ENCODE measurements at places on chromosomes 5 and 9. TPM values are rescaled to one million over a fixed set of nuclear protein-coding genes. Genes with fewer than 3 reads are reported as not detected.

- H3K36me3 ChIP-seq: no peaks in the 10 kb centered on the region
- no peak overlapping the region for H3K27ac ChIP-seq
- no peak overlapping the region for H3K4me3 ChIP-seq
These were observed 450.1 kb downstream of the PLK2 start for GRCh38 chr5:58009754-58010153.

DNA sequence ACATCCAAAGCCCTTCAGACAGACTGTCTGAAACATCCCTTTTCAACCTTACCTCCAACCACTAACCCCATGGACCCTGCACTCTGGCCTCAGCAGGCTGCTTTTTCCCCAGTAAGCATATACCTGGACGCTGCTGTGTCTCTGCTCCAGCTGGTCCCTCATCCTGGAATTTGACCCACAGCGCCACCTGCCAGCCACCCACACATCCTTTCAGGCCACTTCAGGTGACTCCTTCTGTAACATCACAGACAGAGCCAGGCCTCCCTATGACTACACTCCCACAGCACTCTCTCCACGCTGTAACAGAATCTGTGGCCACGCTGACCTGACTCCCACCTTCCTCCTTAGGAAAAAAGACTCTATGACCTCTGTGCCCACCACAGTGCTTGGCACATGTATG, 3.4 kb downstream of the MGAT1 start:
- H3K27me3 ChIP-seq: no peaks in the 10 kb centered on the region
- peaks cover 17% of the 10 kb centered on the region for H3K36me3 ChIP-seq
- peaks cover 71% of the 10 kb centered on the region for H3K4me1 ChIP-seq
- H3K4me3 ChIP-seq: no peak overlapping the region

DNA sequence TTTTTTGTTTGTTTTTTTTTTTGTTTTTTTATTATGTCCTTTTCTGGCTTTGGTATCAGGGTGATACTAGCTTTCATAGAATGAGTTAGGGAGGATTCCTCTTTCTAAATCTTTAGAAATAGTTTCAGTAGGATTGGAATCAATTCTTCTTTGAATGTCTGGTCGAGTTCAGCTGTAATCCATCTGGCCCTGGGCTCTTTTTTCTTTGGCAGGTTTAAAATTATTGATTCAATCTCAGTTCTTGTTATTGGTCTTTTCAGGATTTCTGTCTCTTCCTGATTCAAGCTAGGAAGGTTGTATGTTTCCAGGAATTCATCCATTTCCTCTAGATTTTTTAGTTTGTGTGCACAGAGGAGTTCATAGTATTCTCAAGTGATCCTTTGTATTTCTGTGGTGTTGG, 34.9 kb downstream of the IQGAP2 start:
- peaks cover 3% of the 10 kb centered on the region for H3K36me3 ChIP-seq
- H3K27me3 ChIP-seq: no peaks in the 10 kb centered on the region
- H3K4me3 ChIP-seq: no peak overlapping the region
- no peak overlapping the region for H3K27ac ChIP-seq
- H3K4me1 ChIP-seq: peaks cover 5% of the 10 kb centered on the region

DNA sequence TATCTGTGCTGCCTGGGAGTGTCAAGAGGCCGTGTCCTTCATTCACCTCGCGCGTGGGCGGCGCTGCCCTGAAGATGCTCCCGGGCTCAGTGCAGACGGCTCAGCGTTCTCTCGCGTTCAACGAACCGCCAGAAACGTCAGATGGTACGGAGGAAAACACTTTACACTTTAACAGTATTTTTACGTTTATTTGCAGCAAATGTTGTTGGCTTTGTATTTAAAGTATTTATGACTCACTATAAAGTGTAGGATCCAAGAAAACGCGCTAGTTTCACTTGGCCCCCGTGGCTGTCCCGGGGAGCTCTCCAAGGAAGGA, 544 bp upstream of the ERCC6L2 start:
- peaks cover 20% of the 10 kb centered on the region for H3K4me1 ChIP-seq
- peak overlapping the region; percentile 95 for H3K4me3 ChIP-seq
- H3K27me3 ChIP-seq: no peaks in the 10 kb centered on the region

DNA sequence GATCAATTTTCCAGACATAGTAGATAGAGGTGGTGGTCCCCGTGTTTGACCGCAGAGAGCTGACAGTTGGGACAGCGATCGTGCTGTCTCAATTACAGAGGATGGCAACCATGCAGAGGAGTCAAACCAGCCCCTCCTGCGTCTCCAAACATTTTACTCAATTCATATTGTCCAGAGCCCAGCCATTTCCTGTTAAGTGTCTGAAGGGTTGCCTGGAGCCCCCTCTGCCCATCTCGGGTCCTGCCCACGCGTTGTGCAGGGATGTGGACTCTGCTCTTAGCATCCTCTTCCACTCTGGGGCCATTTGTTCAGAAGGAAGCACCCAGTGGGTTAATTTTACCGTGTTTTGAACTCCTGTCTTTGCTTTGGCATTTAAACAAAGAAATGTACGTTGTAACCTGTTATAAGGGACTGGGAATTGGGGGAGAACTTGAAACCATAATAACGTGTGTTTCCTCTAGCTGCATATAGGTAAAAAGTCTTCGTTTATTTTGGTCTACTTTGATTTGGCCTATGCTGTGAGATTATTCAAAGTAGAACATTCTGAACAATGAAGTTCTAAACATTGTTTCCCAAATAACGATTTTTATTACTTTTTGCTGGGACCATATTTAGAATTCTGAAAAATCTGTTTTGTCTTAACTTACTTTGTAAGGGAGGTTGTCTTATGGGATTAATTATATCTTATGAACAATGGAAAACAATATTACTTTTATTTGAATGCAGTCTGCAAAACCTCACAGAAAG, 876 bp downstream of the EGFLAM start:
- no peaks in the 10 kb centered on the region for H3K36me3 ChIP-seq
- no peak overlapping the region for H3K4me3 ChIP-seq
- no peak overlapping the region for H3K27ac ChIP-seq
- DNase-seq: no peak
- no peaks in the 10 kb centered on the region for H3K4me1 ChIP-seq

DNA sequence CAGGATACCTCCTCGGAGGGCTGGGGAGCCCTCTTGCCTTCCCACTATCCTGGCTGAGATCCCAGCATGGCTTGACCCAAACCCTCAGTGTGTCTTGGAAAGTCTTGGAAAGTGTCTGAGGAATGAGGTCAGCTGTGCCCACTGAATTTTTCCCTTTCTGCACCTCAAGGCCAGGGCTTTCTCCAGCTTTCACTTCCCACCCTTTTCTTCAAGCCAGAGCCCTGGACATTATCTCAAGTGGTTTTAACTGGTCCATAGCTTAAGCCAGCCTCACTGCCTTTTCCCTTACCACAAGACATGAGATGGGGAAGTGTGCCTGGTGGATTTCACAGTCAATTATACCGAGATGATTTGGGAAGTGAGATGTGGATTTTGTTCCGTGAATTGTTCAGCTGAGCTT, 35.7 kb upstream of the LHX2 start:
- H3K4me3 ChIP-seq: no peak overlapping the region
- H3K4me1 ChIP-seq: no peaks in the 10 kb centered on the region
- H3K27ac ChIP-seq: no peak overlapping the region

DNA sequence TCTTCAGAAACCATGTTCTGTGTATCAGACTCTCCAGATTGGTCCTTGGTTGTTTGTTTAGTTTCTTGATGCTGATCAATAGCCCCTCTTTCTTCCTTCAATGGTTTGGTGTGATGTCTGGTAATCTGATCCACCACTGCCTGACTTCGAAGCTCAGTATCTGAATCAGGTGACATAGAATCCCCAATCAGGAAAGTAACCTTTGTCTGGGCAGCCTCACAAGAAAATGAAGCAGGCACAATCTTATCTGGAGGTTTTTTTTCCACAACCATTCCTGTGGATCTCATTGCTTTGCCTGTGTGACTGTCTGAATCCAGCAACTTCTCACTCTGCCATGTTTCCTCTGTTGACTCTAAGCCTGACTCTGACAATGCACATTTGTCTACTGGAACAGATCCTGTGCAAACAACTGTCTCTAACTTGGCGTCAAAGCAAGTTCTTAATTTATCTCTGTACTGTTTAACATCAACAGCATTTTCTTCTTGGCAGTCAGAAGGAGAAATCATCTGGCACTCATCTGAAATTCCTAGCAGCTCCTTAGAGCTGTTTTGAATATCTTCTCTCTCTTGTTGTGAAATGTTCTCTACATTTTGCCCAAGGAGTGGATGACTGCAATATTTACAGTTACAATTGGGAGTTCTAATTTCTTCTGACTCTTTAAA, 37.1 kb upstream of the RAPGEF6 start:
- H3K4me3 ChIP-seq: no peak overlapping the region
- H3K27ac ChIP-seq: no peak overlapping the region
- no peaks in the 10 kb centered on the region for H3K4me1 ChIP-seq

DNA sequence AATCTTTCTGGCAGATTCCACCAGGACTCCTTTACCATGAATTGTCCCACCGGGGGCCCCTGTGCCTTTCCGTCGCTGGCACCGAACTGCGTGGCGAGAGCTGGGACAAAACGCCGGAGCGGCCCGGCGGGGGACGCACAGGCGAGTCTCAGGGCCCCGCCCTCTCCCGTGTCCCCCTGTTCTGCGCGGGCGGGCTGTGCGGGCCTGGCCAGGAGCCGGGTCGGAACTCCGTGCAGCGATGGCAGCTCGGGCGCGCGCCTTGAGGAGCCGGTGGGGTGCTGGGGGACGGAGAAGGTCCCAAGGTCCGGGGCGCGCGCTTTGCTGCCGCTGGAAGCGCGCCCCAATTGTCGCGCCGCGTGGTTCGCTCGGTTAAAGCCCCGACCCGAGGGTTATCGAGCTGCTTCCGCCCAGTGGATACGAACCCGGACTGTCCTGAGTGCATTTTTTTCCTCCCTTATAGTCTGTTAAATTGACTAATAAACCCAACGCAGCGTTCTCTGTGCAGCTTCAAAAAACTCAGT, 125.3 kb downstream of the TMEM174 start:
- H3K36me3 ChIP-seq: no peaks in the 10 kb centered on the region
- no peaks in the 10 kb centered on the region for H3K4me1 ChIP-seq
- H3K4me3 ChIP-seq: no peak overlapping the region
- DNase-seq: no peak

DNA sequence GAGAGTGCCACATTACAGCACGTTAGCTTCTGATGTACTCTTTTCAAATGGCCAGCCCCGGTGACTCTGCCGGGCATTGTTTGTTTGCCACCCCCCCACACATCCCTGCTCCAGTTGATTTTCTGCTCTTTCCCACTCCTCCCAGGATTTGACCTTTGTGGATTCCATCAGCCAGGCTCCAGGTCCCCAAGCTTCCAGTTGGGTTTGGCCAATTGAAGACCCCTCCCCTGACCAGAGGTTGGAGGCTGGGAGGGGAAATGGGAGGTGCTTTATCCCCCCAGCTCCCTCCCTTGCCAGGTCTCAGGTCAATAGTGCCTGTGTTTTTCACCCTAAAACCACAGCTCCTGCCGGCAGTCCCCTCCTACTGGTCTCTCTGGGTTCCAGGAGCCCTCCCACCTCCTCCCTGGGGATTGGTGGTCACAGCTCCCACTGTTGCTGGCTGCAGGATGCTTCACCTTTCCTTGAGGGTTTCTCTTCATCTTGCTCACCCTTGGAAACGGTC, 34.9 kb downstream of the IRF1 start:
- peak overlapping the region; percentile 97 for H3K27ac ChIP-seq
- DNase-seq: peak; percentile 37
- H3K4me3 ChIP-seq: peak overlapping the region; percentile 12
- H3K27me3 ChIP-seq: no peaks in the 10 kb centered on the region
- peaks cover 28% of the 10 kb centered on the region for H3K36me3 ChIP-seq

DNA sequence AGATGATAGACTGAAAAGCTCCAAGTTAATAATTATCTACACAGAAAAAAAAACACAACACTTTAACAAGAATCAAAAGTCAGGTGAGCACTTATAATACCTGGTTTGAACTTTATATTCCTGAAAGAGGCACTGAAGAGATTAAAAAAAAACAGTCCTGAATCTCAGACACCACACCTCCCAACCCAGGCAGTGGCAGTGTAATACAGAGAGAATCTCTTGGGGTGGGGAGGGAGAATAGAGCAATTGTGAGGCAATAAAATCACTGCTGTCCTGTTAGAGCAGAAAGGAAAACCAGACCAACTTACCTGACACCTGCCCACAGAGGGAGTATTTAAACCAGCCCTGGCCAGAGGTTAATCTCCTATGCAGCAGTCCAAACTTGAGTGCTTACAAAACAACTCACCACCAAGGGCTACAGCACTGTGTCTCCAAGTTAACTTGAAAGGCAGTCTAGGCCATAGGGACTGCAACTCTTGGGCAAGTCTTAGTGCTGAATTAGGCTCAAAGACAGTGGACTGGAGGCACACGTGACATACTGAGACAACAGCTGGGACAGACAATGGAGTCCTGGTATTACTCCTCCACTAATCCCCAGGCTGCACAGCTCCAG, 54.2 kb downstream of the SLCO4C1 start:
- H3K36me3 ChIP-seq: peaks cover 40% of the 10 kb centered on the region
- DNase-seq: no peak
- H3K4me3 ChIP-seq: no peak overlapping the region
- H3K27ac ChIP-seq: no peak overlapping the region
- no peaks in the 10 kb centered on the region for H3K4me1 ChIP-seq
- H3K27me3 ChIP-seq: no peaks in the 10 kb centered on the region

- H3K27me3 ChIP-seq: no peaks in the 10 kb centered on the region
- peak; percentile 63 for DNase-seq
These were observed 104.6 kb upstream of the FAM174A start for GRCh38 chr5:100430268-100431195.

DNA sequence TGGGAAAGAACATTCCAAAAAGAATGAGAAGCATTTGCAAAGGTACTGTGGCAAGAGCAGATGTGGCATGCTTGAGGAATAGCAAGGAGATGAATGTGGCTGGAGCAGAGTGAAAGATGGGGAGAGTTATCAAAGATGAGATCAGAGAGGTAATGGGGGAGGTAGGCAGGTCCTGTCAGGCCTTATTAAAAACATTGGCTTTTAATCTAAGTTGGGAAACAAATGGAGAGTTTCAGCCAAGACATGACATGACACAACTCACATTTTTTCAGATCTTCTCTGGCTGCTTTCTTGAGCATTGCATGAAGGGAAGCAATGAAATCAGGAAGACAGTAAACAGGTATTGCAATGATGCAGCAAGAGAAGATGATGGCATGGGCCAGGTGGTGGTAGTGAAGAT, 120.3 kb downstream of the MUSK start:
- no peak overlapping the region for H3K4me3 ChIP-seq
- no peaks in the 10 kb centered on the region for H3K36me3 ChIP-seq
- H3K4me1 ChIP-seq: no peaks in the 10 kb centered on the region
- no peak for DNase-seq

GRCh38 chr5:56746553-56747339, 68.6 kb upstream of the MAP3K1 start:
- no peak for DNase-seq
- H3K4me3 ChIP-seq: no peak overlapping the region
- no peaks in the 10 kb centered on the region for H3K36me3 ChIP-seq
- H3K27me3 ChIP-seq: no peaks in the 10 kb centered on the region
- H3K4me1 ChIP-seq: no peaks in the 10 kb centered on the region
- peak overlapping the region; percentile 32 for H3K27ac ChIP-seq

- H3K27ac ChIP-seq: no peak overlapping the region
- DNase-seq: no peak
- H3K27me3 ChIP-seq: no peaks in the 10 kb centered on the region
- H3K36me3 ChIP-seq: peaks cover 62% of the 10 kb centered on the region
These were observed 241.7 kb downstream of the DOCK8 start for GRCh38 chr9:456365-456764.

GRCh38 chr5:75052192-75053053, at the start of gene GCNT4:
TSS of gene GCNT4 (minus strand) at chr5:75052558. CDS start at chr5:75030037, 22,521 bp downstream.
- H3K27me3 ChIP-seq: peaks cover 12% of the 10 kb centered on the region
- H3K4me1 ChIP-seq: peaks cover 39% of the 10 kb centered on the region
- peak within 1 kb of the TSS; percentile 32 for H3K27ac ChIP-seq
- no peaks in the 10 kb centered on the region for H3K36me3 ChIP-seq
- DNase-seq: peak; percentile 70
- H3K4me3 ChIP-seq: peak within 1 kb of the TSS; percentile 45

Gene SKIC3
- 67.5 TPM for total RNA-seq

Gene TXNDC8
- not detected for total RNA-seq

Gene SYK
- total RNA-seq: 78.0 TPM

Gene HSPB3
- total RNA-seq: not detected

Gene ZFP37
- total RNA-seq: 1.7 TPM

All from natural killer cell (primary cell).